Psoas muscle (tissue), 8 donors: ENCODE measurements at places on chromosomes 12 and 14. TPM values are rescaled to one million over a fixed set of nuclear protein-coding genes. Genes with fewer than 3 reads are reported as not detected.

Gene PTCSC3
- polyA plus RNA-seq, result not detected

Gene DUSP16
- 8.4 TPM for polyA plus RNA-seq

Gene STAB2
- polyA plus RNA-seq, result under 0.01 TPM

Gene ACOT6
- polyA plus RNA-seq, result not detected

Gene BEST3
- polyA plus RNA-seq, result 49.1 TPM

Gene STYK1
- 0.03 TPM for polyA plus RNA-seq

Gene C3AR1
- polyA plus RNA-seq, result 1.4 TPM

Gene RASSF9
- polyA plus RNA-seq, result 1.4 TPM

Gene PDE3A
- 0.53 TPM for polyA plus RNA-seq

Gene APOF
- polyA plus RNA-seq, result not detected

Gene CD163
- polyA plus RNA-seq, result 29.5 TPM

Gene C12orf57
- polyA plus RNA-seq, result 247 TPM

Gene TCL1B
- not detected for polyA plus RNA-seq

Gene KRT71
- not detected for polyA plus RNA-seq

Gene HOXC5
- 0.04 TPM for polyA plus RNA-seq

Gene PLA2G1B
- polyA plus RNA-seq, result not detected

Gene DPPA3
- not detected for polyA plus RNA-seq

Gene TMEM19
- 12.6 TPM for polyA plus RNA-seq

Gene MAP3K9
- polyA plus RNA-seq, result 1.1 TPM

Gene ARHGAP9
- polyA plus RNA-seq, result 1.4 TPM

Gene MMP19
- polyA plus RNA-seq, result 4.1 TPM

Gene PZP
- 0.13 TPM for polyA plus RNA-seq

Gene TAPBPL
- 4.9 TPM for polyA plus RNA-seq

Gene IFNG-AS1
- polyA plus RNA-seq, result 0.08 TPM

Gene HOXC11
- 0.66 TPM for polyA plus RNA-seq

Gene RPGRIP1
- polyA plus RNA-seq, result not detected

Gene KRT75
- not detected for polyA plus RNA-seq

Gene HAL
- 0.10 TPM for polyA plus RNA-seq

Gene ACTN1
- polyA plus RNA-seq, result 6.2 TPM

Gene LMNTD1
- not detected for polyA plus RNA-seq

Gene C14orf39
- 0.34 TPM for polyA plus RNA-seq

Gene HOXC4
- polyA plus RNA-seq, result 0.72 TPM

Gene RAD51AP1
- polyA plus RNA-seq, result 0.75 TPM

Gene ERP27
- 0.08 TPM for polyA plus RNA-seq

Gene BRI3BP
- 2.8 TPM for polyA plus RNA-seq

Gene PTPN21
- 4.7 TPM for polyA plus RNA-seq

Gene CLEC7A
- 1.3 TPM for polyA plus RNA-seq
